ENCODE measurements at places on chromosomes 16 and 17.

- no peak for DNase-seq
These were observed 115.9 kb downstream of the ANKRD11 start for GRCh38 chr16:89374393-89374960.

DNA sequence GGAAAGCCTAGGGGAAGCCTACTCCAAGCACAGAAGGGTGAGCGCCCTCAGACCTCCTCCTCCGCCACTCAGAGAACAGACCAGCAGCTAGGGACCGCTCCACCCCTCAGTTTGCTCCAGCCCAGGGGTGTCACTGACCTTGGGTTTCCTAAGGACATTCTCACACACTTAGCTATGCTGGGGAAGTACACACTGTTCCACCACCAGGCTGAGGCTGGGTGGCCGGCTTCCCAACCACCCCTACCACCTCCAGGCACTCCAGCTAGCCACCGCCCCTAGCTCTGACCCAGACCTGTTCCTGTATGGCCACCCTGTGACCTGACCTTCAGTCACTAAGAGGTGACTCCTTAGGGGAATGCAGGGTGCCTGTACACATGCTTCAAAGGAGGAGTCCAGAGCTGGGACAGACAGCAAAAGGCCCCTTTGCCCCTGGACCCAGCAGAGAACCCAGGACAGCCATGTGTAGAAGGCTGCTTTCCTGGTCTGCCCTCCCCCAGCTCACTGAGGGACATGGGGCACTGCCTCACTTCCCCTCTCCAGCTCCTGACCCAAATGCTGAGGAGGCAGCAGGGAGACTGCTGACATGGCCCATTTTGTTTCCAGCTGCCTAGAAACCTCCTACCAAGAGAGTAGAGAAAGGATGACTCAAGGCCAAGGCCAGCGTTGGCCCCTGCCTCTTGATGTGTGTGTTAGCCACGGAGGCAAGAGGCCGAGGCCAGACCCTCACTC, 6.7 kb downstream of the HSPB9 start:
- DNase-seq = no peak

- no peak for DNase-seq
These were observed 45.5 kb upstream of the PABPN1L start for GRCh38 chr16:88911946-88912310.

DNA sequence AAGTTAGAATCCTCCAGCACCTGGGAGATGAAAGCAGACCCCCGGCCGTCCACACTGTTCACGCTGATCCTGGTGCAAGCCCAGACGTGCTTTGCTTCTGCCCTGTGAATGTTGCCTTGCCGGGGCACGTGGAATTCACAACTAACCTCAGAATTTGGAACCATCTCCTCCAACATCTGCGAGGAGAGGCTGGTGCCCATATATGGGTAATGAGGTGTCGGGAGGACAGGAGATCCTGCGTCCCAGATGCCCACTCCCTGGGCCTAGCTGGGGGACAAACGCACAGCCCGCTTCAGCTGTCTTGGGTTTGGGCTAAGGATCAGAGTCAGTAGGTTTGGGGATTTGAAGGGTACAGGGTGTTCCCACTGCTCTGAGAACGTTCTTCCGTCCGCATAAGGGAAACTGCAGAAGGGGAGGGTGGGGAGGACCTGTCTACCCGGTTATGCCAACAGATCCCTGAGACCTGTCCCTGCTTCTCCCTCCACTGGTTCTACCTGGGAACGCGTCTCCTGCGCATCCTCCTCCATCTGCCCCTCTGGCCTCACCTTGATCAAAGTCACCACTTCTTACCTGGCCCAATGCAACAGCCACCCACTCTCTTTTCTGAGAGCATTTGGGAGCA, 14.1 kb downstream of the PPL start:
- no peak for DNase-seq

DNA sequence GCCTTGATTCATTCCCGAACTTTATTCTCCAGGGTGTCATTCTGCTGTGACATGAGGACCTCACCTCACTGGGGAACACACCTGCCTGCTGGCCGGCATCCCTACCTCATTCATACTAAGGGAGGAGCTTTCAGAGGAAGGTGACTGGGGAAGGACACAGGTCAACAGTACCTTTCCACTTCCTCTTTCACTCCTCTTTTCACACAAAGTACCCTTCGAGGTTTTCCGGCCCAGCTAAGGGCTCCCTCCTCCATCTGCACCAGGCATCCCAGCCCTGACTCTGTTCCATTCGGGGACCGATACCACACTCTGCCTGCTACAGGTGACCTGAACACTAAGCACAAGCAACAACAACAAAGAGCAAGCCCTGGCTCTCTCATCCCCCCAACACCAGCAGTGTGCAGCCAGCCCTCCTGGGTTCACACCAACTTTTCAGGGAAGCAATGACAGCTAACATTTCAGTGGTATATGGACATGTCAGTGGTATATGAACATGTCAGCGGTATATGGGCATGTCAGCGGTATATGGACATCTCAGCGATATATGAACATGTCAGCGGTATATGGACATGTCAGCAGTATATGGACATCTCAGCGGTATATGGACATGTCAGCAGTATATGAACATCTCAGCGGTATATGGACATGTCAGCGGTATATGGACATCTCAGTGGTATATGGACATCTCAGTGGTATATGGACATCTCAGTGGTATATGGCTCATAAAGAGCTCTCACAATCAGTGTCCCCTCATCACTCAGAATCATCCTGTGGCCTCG, 16.0 kb downstream of the TRIM25 start:
- no peak for DNase-seq

GRCh38 chr17:3043737-3044365, 19.6 kb downstream of the OR1D5 start:
- DNase-seq = no peak

DNA sequence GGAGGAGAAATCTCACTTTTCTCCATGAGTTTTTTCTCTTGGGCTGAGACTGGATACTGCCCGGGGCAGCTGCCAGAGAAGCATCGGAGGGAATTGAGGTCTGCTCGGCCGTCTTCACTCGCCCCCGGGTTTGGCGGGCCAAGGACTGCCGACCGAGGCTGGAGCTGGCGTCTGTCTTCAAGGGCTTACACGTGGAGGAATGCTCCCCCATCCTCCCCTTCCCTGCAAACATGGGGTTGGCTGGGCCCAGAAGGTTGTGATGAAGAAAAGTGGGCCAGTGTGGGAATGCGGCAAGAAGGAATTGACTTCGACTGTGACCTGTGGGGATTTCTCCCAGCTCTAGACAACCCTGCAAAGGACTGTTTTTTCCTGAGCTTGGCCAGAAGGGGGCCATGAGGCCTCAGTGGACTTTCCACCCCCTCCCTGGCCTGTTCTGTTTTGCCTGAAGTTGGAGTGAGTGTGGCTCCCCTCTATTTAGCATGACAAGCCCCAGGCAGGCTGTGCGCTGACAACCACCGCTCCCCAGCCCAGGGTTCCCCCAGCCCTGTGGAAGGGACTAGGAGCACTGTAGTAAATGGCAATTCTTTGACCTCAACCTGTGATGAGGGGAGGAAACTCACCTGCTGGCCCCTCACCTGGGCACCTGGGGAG, 19.1 kb downstream of the NGFR start:
- DNase-seq = no peak
